ENCODE measurements at places on chromosomes 1 and 21.

DNA sequence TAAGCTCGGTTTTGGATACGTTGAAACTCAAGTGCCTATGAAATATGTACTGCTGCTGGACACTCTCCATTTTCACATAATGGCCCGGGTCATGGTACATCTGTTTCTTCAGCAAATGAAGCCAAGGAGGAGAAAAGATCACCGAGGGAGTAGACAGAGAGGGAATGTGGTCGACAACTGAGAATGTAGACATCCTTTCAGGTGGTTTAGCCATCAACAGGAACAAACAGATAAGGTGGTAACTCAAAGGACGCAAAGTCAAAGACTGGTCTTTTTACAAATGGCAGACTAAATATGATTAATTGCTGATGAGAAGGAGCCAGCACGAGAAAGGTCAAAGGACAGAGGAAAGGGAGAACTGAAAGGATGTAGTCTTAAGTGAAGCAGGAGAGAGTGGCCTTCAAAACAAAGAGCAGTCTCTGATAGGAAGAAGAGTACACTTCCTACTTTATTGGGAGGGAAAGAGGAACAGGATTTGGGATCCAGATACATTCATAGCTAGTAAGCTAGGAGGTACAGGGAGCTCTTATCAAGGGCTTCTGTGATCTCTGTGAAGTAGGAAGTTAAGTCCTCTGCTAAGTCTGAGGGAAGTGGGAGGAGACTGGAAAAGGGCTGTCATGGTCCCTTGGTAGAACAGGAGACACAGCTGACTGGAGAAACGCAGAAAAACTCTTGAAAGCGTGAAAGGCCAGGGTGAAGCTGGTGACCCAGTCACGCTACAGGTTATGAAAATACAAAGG lies 28.3 kb downstream of the NUP133 start:
- no peak for DNase-seq

DNA sequence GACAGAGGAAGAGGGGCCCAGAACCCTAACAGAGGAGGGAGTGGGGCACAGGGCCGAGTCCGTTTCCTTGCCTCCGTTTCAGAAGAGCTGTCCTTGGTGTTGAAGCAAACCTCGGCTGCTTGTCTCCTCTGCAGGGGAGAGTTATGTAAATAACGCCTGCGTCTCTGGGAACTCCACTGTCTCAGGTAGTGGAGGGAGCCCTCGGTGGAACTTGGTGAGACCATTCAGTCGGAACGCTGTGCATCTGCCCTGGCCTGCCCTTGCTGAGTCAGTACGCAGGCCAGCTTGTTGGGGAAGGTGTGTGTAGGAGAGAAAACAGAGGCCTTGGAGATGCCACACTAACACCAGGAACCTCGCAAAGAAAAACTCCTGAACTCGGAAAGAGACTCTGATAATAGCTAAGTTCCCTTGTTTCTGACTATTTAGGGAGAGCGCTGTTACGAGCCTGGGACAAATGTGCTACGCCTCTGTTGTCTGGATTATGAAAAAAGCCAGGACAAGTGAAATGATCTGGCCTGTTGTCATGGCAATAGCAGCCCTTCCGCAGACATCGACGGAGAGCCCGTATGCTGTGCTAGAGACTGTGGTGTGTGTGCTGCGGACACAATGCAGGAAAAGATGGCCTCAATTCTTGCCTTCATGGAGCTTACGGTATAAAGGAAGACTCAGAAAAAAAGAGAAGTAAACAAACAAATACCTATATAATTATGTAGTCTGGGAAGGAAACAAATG lies 94.6 kb upstream of the AKT3 start:
- no peak for DNase-seq

DNA sequence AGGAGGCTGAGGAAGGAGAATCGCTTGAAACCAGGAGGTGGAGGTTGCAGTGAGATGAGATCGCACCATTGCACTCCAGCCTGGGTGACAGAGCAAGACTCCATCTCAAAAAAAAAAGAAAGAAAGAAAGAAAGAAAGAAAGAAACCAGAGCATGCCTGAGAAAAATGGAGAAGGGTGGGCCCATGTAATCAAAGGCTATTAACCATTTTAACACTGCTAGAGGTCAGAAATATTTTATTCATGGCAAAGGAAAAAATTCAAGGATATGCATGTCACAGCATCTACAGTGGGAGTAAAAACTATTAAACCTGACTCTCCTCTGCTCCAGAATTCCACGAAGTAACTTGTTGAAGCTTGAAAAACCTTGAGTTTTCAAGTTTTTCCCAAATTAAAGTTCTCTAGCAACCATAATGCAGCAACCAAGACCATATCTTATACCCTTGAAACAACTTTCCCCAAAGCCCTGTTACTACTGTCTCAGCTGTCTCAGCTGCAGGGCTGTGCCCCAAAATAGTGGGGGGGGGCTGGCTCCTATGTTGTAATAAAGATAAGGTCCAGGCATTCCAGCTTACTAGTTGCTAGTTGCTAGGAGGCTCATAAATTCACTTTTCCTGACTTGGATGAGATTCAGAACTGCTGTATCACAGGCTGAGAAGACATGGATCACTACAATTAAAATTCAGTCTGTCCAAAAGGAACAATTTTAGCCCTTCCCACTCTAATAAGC lies 112.9 kb upstream of the SOD1 start:
- no peak for DNase-seq

DNA sequence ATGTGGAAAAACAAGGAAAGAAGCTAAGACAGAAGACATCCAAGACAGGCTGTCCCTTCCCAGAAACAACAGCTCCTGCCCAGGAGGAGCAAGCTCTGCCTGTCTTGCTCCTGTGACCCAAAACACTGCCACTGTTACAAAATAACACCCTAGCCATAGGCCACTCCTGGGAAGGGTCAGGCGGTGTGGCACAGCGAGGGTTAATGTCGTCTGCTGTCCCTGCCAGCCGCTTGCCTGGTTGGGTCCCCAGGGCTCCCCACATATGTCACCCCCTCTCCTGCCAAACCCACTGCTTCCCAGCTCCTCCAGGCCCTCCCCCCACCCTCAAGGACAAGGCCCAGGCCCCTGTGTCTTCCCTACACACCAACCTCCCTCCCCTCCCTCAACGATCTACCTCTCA lies 3.9 kb upstream of the NHLH1 start:
- DNase-seq, result no peak

DNA sequence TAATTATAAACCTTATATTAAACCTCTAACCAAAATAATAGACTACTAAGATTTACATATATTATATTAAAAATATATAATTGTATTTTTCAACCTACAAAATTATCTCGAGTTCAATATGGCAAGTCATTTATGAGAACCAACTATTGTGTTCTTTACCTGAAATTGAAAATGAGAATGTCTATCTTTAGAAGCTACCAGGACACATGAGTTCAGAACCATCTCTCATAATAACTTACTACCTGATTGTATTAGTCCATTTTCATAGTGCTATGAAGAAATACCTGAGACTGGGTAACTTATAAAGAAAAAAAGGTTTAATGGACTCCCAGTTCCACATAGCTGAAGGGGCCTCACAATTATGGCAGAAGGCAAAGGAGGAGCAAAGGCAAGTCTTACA lies 6.8 kb downstream of the HAO2 start:
- DNase-seq, result no peak

DNA sequence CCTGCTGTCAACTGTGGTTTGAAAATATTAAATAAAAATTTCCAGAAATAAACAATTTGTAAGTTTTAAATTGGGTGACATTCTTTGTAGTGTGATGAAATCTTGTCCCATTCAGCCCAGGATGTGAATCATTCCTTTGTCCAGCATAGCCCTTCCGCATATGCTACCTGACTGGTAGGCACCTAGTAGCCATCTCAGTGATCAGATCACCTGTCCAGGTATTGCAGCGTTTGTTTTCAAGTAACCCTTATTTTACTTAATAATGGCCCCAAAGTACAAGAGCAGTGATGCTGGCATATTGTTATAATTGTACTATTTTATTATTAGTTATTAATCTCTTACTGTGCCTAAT lies 351.6 kb upstream of the B3GALT2 start:
- DNase-seq, result no peak

DNA sequence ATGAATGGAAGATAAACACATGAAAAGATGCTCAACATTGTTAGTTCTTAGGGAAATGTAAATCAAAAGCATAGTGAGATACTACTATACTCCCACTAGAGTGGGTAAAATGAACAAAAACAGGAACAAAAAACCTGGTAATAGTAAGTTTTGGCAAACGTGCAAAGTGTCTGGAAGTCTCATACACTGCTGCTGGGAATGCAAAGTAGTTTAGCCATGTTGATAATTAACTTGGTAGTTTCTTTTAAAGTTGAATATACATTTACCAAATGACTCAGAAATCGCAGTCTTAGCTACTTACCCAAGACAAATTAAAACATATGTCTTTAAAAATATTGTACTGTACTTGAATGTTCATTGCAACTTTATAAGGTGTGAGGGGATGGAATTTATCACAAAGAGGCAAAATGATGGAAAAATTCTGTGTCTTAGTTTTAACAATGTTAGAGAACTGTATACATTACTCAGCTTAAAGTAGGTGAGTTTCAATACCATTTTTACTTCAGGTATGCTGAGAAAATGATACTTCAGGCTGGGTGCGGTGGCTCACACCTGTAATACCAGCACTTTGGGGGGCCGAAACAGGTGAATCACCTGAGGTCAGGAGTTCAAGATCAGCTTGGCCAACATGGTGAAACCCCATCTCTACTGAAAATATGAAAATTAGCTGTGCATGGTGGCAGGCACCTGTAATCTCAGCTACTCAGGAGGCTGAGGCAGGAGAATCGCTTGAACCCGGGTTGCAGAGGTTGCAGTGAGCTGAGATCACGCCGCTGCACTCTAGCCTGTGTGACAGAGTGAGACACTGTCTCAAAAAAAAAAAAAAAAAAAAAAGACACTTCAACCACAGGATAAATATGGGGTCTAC lies 102.3 kb downstream of the PDE4B start:
- DNase-seq, result no peak

GRCh38 chr1:27504588-27505419 lies 14.8 kb upstream of the WASF2 start:
- DNase-seq, result no peak

DNA sequence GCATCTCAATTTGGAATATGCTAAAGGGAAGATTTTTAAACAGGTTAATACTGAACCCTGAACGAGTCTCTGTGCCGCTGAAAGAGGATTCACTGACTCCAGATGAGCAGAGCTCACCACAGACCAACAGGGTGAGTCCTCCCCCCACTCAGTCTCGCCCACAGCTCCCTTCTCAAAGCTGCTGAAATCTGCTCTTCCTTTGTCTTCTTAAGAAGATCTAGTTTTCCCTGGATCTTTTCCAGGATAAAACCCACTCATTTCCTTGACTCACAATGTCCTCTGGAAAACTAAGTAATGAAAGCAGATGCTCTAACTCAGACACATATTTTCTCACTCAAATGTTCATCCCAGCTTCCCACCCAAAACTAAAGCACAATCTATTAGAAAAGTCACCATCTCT lies 447.0 kb upstream of the PKN2 start:
- DNase-seq, result no peak

DNA sequence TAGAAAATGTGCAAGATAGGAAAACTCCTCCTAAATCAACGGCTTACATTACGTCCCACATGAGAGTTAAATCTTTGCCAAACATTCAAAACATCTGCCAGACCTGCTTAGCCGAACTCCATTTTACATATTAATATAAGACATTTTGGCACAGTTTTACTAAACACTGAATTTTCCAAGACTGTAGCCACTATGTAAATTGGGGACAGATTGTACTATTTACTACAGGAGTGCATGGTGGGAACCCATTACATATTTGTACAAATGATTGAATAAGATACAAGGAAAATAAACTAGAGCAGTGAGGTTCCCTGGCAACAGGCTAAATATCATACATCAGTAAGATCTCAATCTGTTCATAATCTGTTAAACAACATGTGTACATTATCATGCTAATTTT lies 1234.4 kb downstream of the KCNT2 start:
- no peak for DNase-seq

GRCh38 chr1:195717651-195718050 lies 890.6 kb downstream of the KCNT2 start:
- DNase-seq, result no peak

DNA sequence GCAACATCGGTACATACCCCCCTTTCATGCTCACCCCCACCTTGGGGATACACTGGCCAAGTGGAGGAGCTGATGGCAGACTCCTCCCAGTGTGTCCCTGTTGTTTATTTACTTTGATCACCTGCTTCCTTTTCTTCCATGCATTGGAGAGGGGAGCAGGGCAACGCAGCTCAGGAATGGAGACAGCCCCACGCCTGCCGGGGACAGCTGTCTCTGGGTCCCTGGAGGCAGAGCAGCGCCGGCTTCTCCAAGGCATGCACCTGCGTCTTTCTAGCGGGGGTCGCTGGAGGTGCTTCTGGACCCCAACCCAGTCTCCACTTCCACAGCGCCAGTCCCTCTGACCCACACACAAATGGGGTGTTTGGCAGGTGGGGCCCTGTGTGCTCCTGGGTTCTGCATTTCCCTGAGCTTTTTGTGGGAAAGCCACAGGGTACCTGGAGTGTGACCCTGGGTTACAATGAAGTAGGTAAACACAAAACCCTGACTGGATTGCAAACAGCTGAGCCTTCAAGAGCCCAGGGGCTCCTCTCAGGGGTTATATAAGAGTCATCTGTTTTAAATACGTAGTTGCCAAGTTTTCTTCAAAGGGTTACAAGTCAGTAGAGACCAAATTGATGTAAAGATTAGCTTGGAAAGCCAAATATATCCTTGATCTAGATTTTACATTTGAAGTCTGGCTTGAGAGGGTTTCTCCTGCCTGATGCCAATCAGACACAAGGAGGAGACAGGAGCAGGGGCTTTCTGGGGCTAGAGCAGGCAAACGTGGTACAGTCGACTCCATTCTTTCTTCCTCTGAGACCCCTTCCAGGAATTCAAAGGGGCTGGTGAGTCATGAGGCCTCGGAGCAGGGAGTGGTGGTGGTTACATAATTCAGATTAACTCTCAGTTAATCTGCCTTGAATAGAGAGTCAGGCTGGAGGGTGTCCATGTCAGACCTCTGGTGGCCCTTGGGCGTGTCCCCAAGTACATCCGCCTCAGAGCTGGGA lies 4.5 kb downstream of the AJAP1 start:
- peak; percentile 19 for DNase-seq

- DNase-seq, result no peak
Observed at GRCh38 chr1:229280921-229281320, 10.0 kb downstream of the RAB4A start.

DNA sequence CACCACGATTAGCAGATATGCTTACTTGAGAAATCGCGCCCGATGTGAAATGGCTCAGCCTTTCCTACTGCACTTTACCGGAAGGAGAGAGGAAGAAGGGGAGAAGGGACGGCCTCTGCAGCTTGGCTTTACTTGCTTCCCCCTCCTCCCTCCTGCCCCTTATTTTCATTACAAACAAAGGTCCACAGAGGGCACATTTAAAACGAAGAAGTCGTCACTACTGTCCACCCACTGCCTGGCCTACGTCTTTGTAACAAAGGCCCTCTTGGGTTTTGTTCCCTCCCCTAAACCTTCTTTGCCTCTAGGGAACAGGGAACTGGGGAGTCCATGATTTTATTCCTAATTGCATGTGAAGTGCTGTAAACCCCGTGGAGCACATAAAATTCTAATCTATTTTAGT lies 308.5 kb downstream of the LMX1A start:
- no peak for DNase-seq

GRCh38 chr1:221907166-221907932 lies 165.5 kb upstream of the DUSP10 start:
- DNase-seq, result no peak

GRCh38 chr1:150683914-150684313 lies 13.0 kb downstream of the GOLPH3L start:
- no peak for DNase-seq
